ACHN (cell line): ENCODE measurements at places on chromosomes 4 and X.

GRCh38 chrX:66232296-66232695, 68.2 kb downstream of the HEPH start:
- DNase-seq, result no peak

DNA sequence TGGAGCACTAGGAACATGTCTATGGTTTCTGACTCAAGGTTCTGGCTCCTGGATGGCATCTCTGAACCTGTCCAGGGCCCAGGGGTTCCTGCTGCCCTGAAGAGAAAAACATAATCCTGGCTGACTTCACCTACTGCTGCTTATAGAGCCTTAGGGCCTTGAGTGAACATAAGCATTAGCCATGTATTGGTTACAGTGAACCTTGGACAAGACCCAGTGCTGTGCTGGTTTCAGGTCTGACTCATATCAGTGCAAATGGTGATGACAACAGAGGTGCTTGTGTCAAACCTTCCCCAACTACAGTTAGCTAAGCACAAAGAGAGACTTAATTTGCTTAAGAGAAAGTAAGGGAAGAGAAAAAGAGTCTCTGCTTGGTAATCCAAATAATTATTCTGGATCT, 1047.2 kb downstream of the GLUD2 start:
- DNase-seq, result no peak

- DNase-seq, result no peak
Measured at GRCh38 chr4:8167291-8167690, 8.7 kb upstream of the ABLIM2 start.

DNA sequence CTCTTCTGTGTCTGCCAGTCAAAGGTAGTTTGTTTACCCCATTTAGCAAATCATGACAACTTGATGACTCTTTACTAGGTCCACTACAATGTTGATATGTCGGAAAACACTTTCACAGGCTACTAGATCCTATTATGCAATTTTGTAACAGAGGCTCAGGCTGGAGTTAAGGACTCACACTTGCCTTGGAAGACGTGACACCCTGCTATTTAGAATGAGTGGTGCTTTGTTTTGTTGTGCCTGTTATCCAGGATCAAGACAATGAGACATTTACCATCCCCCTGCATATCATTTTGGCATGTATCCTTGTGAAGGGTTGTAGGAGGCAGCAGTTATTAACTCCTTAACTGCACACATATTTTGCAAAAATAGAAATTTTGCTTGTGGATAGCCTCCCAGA, 263.7 kb downstream of the IL1RAPL1 start:
- no peak for DNase-seq

DNA sequence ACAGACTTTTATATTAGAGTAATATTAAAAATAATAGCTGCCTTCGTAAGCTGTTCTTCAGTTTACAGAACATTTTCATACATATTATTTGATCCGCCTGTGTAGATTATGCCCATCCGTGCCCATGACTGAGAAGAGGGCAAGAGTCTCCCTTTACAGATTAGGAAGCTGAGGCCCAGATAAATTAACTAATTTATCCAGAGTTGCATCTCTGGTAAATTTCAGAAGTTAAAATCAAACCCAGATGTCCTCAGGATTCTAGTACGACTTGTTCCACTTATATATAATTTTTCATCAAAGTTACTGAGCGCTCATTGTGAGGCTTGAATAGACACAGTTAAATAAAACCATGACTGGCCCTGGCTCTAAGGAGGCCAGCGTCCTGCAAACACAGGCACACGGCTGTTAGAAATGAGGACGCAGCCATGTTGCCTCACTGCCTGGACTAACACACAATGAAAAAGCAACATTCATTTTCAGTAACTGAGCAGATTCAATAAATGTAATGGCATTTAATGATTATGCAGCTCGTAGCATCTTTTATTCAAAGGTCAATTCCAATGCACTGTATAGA, 148.0 kb downstream of the TENM3 start:
- DNase-seq, result no peak

GRCh38 chr4:23135792-23136645, 443.3 kb downstream of the GBA3 start:
- peak; percentile 50 for DNase-seq

DNA sequence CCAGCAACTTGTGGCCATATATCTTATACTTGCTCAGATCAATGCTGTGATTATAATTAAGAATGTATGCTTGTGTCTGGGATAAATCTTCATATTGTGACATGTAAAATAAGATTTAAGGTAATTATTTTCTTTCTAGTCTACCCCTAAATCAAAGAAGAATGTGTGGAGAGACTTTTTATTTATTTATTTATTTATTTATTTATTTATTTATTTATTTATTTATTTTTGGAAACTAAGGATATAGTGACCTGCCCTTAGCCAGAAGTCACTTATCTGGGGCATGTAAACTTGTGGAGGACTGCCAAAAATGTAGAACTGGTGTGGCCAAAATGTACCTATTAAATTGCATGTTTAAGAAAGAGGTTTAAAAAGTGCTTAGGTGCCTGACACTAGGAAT, 144.3 kb downstream of the BEND2 start:
- DNase-seq, result no peak

DNA sequence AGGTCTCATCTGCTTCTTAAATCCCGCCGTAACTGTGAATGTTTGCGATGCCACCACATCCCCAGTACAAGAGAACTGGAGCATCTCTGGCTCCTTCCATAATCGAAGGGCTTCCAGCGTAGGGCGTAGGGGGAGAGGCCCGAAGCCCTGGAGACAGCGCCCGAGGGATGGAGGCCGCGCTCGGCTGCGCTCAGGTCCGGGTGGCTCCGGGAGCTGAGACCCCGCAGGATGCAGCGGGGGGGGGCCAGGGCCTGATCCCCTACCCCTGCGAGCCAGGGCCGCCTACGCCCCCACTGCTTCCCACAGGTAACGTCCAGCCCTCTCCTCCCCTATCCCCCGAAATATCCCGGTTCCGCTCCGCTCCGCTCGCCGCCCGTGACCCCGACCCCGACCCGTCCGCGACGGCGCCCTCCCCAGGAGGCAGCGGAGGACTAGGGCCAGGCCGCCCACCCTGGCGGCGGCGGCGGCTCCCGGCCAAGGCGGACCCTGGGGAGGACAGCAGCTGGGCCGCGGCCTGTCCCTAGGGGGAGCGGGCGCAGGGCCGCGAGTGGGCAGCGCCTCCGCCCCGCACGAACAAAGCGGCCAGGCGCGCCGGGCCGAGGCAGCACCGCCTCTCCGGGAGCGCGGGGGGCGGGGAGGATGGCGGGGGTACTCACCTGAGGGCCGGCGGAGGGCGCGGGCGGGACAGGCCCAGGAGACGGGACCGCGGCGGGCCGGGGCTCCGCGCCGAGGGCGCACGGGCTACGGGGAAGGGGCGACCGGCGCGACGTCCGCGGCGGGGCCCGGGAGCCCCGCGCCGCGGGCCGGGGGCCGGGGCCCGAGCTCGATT, 723 bp downstream of the WDFY3 start:
- DNase-seq, result peak; percentile 43

DNA sequence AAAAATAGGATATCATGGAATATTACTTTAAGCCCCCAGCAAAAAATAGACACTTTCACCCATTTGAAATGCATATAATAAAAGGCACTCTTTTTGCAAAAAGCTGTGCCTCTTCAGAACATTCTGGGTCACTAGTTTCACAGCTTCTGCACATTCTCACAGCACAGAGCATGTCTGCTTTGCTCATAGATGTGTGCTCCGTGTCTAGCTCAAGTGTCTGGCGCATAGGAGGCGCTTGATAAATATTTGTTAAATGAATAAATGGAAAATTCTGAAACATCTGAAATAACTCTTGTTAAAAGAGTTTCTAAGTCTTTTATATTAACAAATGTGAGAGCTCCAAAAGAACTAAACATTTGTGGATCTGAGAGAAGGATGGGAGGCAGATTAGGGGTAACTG, 275.2 kb downstream of the PTTG2 start:
- DNase-seq, result no peak

- DNase-seq, result no peak
Measured at GRCh38 chr4:122423246-122423645, 33.3 kb downstream of the IL2 start.

- DNase-seq, result no peak
Measured at GRCh38 chr4:98509721-98510120, 148.7 kb downstream of the TSPAN5 start.

GRCh38 chrX:51144828-51145442, 187.7 kb upstream of the NUDT10 start:
- DNase-seq, result peak; percentile 22

GRCh38 chr4:52962721-52963120, 100.6 kb downstream of the RASL11B start:
- DNase-seq, result no peak

DNA sequence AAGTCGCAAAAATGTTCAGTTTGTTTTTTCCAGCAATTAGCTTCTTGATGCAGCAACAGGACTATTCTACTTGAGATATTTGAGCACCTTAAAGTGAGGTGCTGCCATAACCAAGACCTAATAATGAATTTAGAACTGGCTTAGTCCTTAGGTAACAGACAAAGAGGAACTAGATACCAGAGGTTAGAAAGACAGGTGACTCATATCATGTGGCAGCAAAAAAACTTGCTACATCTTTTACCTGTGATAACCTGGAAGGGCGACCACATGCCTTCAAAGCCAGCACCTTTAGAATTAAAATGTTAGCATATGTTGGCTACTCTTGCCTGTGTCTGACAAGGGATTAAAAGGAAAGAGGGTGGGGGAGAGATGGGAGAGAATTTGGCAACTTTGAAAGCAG, 90.4 kb downstream of the ARHGAP6 start:
- no peak for DNase-seq

- DNase-seq, result no peak
Measured at GRCh38 chrX:71378732-71379131, 12.6 kb downstream of the TAF1 start.

- no peak for DNase-seq
Measured at GRCh38 chr4:43341741-43342140, 449.2 kb downstream of the GRXCR1 start.

DNA sequence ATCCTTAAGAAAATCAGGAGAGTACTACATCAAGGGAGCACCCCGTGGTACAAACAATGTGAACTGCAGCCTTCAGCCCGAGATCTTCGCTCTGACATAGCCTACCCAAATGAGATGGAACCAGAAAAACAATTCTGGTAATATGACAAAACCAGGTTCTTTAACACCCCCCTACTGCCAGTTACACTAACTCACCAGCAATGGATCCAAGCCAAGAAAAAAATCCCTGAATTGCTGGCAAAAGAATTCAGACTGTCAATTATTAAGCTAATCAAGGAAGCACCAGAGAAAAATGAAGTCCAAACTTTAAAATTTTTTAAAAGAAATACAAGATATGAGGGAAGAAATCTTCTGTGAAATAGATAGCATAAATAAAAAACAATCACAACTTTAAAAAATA, 101.7 kb upstream of the KLF8 start:
- peak; percentile 16 for DNase-seq

DNA sequence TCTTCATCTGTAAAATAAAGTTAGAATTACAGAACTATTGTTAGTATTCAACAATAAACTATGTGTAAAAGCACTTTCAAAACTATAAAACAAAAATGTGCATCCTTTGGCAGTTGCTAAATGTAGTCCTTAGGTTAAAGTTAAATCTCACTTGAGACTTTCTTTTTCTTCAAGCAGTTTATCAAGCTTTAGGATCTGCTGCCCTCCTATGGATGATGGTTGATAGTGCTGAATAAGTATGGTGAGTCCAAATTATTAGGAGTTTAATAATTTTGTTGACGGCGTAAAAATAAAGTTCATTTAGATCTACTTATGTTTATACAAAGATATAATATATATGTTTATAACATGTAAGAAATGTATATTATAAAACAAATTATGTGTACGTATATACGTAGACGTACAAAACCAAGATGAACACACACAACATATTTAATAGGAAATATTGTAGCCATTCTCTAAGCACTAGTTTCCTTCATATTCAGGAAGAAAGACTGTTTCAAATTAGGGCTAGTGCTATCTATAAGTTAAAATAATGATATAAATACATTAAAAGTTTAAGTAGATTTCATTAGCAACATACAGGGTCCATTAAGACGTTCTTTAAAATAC, 22.3 kb downstream of the UGT2A2 start:
- peak; percentile 47 for DNase-seq

DNA sequence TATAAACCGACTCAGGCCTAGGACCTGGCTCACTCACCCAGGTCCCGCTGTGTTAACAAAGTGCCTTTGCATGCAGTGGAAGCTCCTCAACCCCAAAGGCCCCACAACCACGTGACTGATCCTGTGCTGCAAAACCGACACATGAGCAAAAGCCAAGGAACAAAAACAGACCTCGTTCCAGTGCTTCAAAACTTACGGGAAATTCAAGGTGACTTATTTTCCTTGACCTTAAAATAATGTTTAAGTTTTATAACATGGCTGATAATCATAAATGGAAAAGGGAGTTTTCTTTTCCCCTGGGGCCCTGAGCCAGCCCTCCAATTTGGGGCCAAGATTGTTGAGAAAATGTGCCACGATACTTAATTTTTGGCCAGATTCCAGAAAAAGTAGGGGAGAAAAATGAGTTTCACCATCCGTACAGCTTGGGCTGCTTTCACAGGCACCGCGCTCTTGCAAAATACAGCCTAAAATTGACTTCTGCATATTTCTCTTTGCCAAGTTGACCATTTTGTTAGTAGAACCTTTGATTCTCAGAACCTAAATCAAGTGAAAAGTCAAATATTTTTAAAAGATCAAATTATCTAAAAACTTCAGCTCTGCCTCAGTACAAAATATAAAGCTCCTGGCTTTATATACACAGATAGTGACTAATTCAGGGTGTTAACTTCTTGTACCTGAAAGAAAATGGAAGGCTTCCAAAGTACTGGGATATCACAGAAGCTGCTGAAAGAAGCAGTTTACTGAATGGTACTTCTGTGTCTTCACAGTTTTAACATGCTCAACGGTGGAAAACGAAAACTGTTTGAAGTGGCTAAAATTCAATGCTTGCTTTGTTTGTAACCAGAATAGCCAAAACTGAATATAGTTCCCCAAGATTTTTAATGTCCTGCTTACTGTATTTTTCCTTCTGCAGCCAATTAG, 93.8 kb downstream of the APBB2 start:
- DNase-seq, result no peak

DNA sequence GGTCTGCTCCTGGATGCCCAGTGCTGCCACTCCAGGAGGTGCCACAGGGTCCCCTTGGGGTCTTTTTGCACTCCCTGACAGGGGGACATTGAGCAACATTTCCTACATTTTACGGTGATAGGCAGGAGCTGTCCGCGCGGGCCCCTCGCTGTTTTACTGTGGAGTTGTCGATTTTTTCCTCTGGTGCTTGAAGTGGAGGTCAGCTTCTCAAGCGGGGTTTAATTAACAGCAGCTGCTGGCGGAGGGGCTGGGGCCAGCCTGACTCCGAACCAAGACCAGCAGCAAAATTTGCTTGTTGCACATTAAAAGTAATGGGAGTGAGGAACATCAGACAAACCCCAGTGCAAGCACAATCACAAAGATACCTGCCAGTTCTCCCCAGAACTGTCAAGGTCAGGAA, 13.2 kb upstream of the SH3TC1 start:
- DNase-seq, result no peak

- DNase-seq, result no peak
Measured at GRCh38 chr4:119657111-119657611, 28.6 kb upstream of the PDE5A start.

DNA sequence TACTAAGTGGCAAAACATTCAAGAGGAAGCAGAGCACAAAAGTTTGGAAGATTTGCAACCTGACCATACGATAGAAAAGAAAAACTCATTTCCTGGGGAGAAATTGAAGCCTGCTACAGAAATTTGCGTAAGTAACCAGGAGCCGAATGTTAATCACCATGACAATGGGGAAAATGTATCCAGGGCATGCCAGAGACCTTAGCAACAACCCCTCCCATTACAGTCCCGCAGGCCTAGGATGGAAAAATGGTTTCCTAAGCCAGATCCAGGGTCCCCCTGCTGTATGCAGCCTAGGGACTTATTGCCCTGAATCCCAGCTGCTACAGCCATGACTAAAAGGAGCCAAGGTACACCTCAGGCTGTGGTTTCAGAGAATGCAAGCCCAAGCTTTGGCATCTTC, 472.2 kb upstream of the KLHL4 start:
- no peak for DNase-seq
